ENCODE measurements at places on chromosomes 1 and 21. TPM values are rescaled to one million over a fixed set of nuclear protein-coding genes. Genes with fewer than 3 reads are reported as not detected.

TPTE gene
- total RNA-seq, result not detected

ZNF683 gene
- total RNA-seq, result 1.8 TPM

FMN2 gene
- total RNA-seq, result not detected

ATP8B2 gene
- total RNA-seq, result 59.8 TPM

LRRC39 gene
- 1.3 TPM for total RNA-seq

PRMT6 gene
- 8.8 TPM for total RNA-seq

CFAP107 gene
- not detected for total RNA-seq

ESPN gene
- 0.52 TPM for total RNA-seq

S100A14 gene
- not detected for total RNA-seq

TMEM269 gene
- 1.0 TPM for total RNA-seq

SLC2A5 gene
- 0.73 TPM for total RNA-seq

RGS18 gene
- total RNA-seq, result 263 TPM

LAPTM5 gene
- total RNA-seq, result 719 TPM

KCNE2 gene
- total RNA-seq, result not detected

NTMT2 gene
- not detected for total RNA-seq

LCE1C gene
- total RNA-seq, result not detected

TMEM61 gene
- total RNA-seq, result not detected

VPS72 gene
- 9.9 TPM for total RNA-seq

SPRR2E gene
- not detected for total RNA-seq

MIXL1 gene
- total RNA-seq, result not detected

AGBL4 gene
- 0.10 TPM for total RNA-seq

Measured in mononuclear cell (primary cell).